ENCODE measurements at places on chromosomes 1 and 21. TPM values are rescaled to one million over a fixed set of nuclear protein-coding genes. Genes with fewer than 3 reads are reported as not detected.

- no peak for DNase-seq
These were observed 91.7 kb downstream of the C1orf94 start for GRCh38 chr1:34268311-34268954.

GRCh38 chr1:53091841-53092645 is 30.0 kb downstream of the PODN start:
- DNase-seq, result no peak

DNA sequence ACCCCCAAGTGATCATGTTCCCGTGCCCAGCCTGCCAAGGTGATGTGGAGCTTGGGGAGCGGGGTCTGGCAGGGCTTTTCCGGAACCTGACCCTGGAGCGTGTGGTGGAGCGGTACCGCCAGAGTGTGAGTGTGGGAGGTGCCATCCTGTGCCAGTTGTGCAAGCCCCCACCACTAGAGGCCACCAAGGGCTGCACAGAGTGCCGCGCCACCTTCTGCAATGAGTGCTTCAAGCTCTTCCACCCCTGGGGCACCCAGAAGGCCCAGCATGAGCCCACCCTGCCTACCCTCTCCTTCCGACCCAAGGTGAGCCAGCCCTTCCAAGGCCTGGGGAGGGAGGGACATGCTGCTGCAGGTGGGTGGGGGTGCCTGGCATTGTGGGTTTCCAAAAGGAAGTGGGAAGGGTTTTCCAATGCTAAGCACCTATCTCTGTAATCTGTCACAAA is 2.3 kb downstream of the TRIM46 start:
- DNase-seq, result no peak

HMCN1 gene
- 13.2 TPM for total RNA-seq

DNA sequence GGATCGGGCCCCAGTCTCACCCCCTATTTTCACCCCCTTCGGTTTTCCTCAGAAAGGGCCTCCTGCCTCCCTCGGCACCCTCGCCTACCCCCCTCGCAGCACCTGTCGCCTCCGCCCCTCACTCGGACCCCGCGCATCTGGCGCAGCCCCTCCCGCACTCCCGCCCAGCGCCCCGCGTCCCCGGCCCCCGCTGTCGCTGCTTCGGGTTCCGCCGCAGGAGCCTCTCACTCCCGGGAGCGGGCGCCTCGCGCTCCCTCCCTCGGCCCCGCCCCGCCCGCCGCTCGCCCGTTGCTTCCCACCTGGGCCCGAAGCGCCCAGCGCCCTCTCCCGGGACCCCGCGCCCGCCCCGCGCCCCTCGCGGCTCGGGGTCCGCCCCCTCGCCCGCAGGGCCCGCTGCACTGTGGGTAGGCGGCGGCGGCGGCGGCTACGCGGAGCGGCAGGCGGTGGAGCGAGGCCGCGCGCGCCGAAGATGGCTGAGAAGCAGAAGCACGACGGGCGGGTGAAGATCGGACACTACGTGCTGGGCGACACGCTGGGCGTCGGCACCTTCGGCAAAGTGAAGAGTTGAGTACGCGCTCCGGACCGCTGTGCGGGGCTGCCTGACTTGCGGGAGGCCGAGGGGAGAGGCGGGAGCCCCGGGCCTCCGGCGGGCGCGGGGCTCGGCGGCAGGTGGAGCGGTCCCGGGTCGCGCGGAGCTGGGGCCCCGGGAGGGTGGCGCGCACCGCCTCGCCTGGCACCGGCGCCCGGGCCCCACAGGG is at the start of gene PRKAA2:
Gene PRKAA2 (plus strand): TSS at position 396 of the 758 bp plus-strand sequence. CDS start 74 bp downstream, at position 470.
- DNase-seq, result no peak

- no peak for DNase-seq
These were observed 12.8 kb downstream of the ZFP69B start for GRCh38 chr1:40462956-40463590.
